ENCODE measurements at places on chromosomes 16 and 17. TPM values are rescaled to one million over a fixed set of nuclear protein-coding genes. Genes with fewer than 3 reads are reported as not detected.

TEDC2 gene
- 98.9 TPM for total RNA-seq

- peak within 1 kb of the TSS; percentile 94 for H3K4me3 ChIP-seq
- H3K27ac ChIP-seq: peak within 1 kb of the TSS; percentile 86
- DNase-seq: peak; percentile 94
- no peaks in the 10 kb centered on the region for H3K36me3 ChIP-seq
- H3K27me3 ChIP-seq: peaks cover 88% of the 10 kb centered on the region
- H3K4me1 ChIP-seq: peaks cover 29% of the 10 kb centered on the region
Observed at GRCh38 chr16:54286366-54287130, at the start of gene IRX3. TSS of gene IRX3 (minus strand) at chr16:54286787. CDS start at chr16:54286050, 737 bp downstream.

- peaks cover under 1% of the 10 kb centered on the region for H3K4me1 ChIP-seq
- H3K36me3 ChIP-seq: no peaks in the 10 kb centered on the region
- no peaks in the 10 kb centered on the region for H3K27me3 ChIP-seq
- peak overlapping the region; percentile 27 for H3K27ac ChIP-seq
- DNase-seq: no peak
Observed at GRCh38 chr17:8222380-8222629, 11.9 kb upstream of the AURKB start.

DNA sequence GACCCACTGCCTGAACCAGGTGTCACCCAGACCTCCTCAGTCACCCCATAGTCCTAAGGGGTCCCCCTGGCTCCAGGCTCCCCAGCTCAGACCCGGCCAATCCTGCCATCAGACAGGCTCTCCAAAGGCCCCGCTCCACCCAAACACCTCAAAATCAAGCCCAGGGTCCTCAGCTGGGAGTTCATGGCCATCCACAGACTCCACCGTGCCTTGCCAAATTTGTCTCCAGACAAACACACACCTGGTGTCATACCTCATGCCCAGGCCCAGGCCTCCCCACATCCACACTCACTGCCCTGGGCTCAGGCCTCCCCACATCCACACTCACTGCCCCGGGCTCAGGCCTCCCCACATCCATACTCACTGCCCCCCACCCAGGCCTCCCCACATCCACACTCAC, 12.5 kb downstream of the RPH3AL start:
- peaks cover 13% of the 10 kb centered on the region for H3K4me1 ChIP-seq
- no peak overlapping the region for H3K27ac ChIP-seq
- no peaks in the 10 kb centered on the region for H3K27me3 ChIP-seq
- no peak overlapping the region for H3K4me3 ChIP-seq
- no peaks in the 10 kb centered on the region for H3K36me3 ChIP-seq

- H3K4me1 ChIP-seq: peaks cover 11% of the 10 kb centered on the region
- H3K27ac ChIP-seq: no peak overlapping the region
- peak; percentile 83 for DNase-seq
- no peak overlapping the region for H3K4me3 ChIP-seq
- peaks cover 22% of the 10 kb centered on the region for H3K27me3 ChIP-seq
- no peaks in the 10 kb centered on the region for H3K36me3 ChIP-seq
Observed at GRCh38 chr17:64133546-64134215, 3.7 kb upstream of the ERN1 start.

All from GM23338 (cell line).